ENCODE measurements at places on chromosomes 11 and 22. TPM values are rescaled to one million over a fixed set of nuclear protein-coding genes. Genes with fewer than 3 reads are reported as not detected.

MUC2 gene
- total RNA-seq = 0.05 TPM

OR2AT4 gene
- not detected for total RNA-seq

KCNJ4 gene
- total RNA-seq = not detected

TTLL1 gene
- total RNA-seq = 5.0 TPM

OVOL1 gene
- total RNA-seq = not detected

NLRP14 gene
- not detected for total RNA-seq

SUSD2 gene
- total RNA-seq = 29.5 TPM

TMEM191B gene
- 1.2 TPM for total RNA-seq

NAALADL1 gene
- 18.6 TPM for total RNA-seq

CHKA gene
- 10.9 TPM for total RNA-seq

TSPAN32 gene
- 0.76 TPM for total RNA-seq

GNG3 gene
- total RNA-seq = not detected

VPS37C gene
- total RNA-seq = 21.6 TPM

OR4D5 gene
- total RNA-seq = not detected

CCDC179 gene
- not detected for total RNA-seq

MGAT3 gene
- 2.3 TPM for total RNA-seq

CCDC188 gene
- total RNA-seq = 2.5 TPM

APOL3 gene
- 69.2 TPM for total RNA-seq

CRACR2B gene
- total RNA-seq = 4.3 TPM

PHF21B gene
- total RNA-seq = 0.38 TPM

SDHAF2 gene
- 24.9 TPM for total RNA-seq

SF3A1 gene
- total RNA-seq = 108 TPM

CCND1 gene
- 65.8 TPM for total RNA-seq

CHADL gene
- total RNA-seq = 1.9 TPM

GGTLC2 gene
- not detected for total RNA-seq

TCN1 gene
- total RNA-seq = not detected

OR52B4 gene
- not detected for total RNA-seq

GAB4 gene
- total RNA-seq = not detected

TXNRD2 gene
- total RNA-seq = 13.9 TPM

Data from posterior vena cava (tissue), 2 donors.